ENCODE measurements at places on chromosomes 3 and 15. TPM values are rescaled to one million over a fixed set of nuclear protein-coding genes. Genes with fewer than 3 reads are reported as not detected.

- DNase-seq, result peak; percentile 20
Measured at GRCh38 chr3:13141991-13142412, 68.8 kb upstream of the IQSEC1 start.

GRCh38 chr3:125062904-125063618 is 7.3 kb upstream of the HEG1 start:
- DNase-seq, result no peak

The GOLGA8T gene
- total RNA-seq, result not detected

- DNase-seq, result no peak
Measured at GRCh38 chr3:111857474-111857873, 1.6 kb upstream of the PHLDB2 start.

- DNase-seq, result no peak
Measured at GRCh38 chr15:51907136-51907862, 64.3 kb downstream of the LEO1 start.

- DNase-seq, result no peak
Measured at GRCh38 chr3:178735032-178735674, 198.9 kb downstream of the KCNMB2 start.

DNA sequence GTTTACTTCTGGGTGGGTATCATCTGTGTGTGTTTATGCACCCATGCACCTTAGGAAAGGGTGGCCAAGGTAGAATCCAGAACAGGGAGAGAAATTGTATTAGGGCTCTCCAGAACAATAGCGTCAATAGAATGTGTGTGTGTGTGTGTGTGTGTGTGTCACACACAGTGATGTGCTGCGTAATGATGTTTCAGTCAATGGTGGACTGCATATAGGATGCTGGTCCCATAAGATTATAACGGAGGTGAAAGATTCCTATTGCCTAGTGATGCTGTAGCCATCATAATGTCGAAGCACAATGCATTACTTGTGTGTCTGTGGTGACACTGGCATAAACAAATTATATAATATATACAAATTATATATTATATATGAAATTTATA is 69.3 kb upstream of the PRR23C start:
- DNase-seq, result no peak

DNA sequence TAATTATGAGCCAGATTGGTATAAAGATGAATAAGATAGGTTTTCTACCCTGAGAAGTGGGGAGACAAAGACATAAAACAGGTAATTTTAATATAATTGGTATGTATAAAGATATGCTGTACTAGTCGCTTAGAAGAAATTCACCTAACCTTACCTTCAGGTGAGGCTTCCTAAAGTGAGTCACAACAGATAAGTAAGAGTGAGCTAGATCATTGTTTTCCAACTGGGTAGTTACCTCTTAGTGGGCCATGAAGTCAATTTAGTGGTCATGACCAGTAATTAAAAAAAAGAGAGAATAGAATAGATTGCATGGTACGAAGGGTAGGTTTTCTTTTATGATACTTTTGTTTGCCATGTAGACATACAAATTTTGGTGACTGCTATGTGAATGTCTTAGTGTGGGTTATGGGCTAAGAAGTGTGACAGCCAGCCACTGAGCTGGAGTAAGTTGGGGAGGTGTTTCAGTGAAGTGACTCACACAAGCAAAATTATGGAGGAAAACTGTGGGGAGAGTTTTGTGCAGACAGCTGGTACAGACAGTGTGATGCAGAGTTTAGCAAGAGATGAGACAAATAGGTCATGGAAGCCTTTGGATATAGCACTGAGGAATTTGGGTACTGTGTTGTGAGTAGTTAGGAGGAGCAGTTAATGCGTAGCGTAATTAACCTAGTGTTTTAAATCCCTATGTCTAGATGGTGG is 8.2 kb downstream of the TRNT1 start:
- DNase-seq, result no peak

Measured in dorsolateral prefrontal cortex (tissue), 122 donors.